ENCODE measurements at places on chromosomes 1 and 21.

- DNase-seq, result no peak
Measured at GRCh38 chr21:33552093-33552998, 9.5 kb downstream of the SON start.

DNA sequence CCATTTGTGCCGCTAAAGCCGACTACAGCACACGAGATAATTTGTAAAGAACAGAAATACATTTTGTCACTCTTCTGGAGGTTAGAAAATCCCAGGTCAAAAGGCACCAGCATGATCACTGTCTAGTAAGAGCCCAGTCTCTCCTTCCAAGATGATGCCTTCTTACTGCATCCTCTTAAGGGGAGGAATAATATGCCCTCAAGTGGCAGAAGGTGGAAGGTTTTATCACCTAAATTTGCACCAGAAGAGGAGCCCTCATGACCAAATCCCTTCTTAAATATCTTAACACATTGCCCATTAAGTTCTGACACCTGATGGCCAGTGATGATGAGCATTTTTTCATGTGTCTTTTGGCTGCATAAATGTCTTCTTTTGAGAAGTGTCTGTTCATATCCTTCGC lies 326.7 kb upstream of the RGS18 start:
- no peak for DNase-seq

DNA sequence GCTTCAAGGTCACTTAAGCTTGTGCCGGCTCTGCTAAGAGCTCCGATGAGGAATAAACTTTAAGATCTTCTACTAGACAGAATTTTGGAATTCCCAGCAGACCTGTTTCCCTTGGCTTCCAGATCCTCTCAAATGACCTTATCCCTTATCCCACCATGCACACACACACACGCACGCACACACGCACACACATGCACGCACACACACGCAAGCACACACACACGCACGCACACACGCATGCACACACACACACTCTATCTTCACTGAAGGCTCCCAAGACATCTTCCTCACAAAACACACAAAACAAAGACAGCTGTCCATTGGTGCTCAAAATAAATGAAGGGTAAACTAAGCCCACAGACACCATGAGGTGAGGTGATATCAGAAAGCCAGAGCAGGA lies 659.9 kb downstream of the KIF26B start:
- DNase-seq, result no peak

GRCh38 chr1:155174324-155175280 lies 953 bp downstream of the TRIM46 start:
- DNase-seq, result peak; percentile 43

GRCh38 chr1:13769212-13769611 lies 69.2 kb downstream of the PRDM2 start:
- no peak for DNase-seq

- DNase-seq, result no peak
Measured at GRCh38 chr21:17784604-17785402, 34.4 kb downstream of the C21orf91 start.

- DNase-seq, result no peak
Measured at GRCh38 chr1:190067592-190067991, 410.1 kb downstream of the BRINP3 start.

DNA sequence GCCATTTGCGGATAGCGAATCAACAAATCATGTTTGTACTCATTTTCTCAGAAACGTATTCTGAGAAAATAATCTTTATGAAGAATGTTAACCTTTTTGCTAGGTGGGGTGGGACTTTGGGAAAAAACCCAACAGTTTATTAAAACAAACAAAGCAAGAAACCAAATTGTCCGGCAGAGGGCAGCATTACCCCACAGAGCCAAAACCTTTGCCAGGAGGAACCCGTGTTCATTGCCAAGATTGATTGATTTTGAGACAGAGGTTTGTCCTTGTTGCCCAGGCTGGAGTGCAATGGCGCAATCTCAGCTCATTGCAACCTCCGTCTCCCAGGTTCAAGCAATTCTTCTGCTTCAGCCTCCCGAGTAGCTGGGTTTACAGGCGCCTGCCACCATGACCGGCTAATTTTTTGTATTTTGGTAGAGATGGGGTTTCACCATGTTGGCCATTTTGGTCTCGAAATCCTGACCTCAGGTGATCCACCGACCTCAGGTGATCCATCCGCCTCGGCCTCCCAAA lies 70.8 kb upstream of the RHOU start:
- peak; percentile 54 for DNase-seq

GRCh38 chr1:2272686-2273400 lies 44.7 kb downstream of the SKI start:
- DNase-seq, result no peak

- DNase-seq, result peak; percentile 48
Measured at GRCh38 chr1:26529655-26530409, at the start of gene RPS6KA1. TSS of gene RPS6KA1 (plus strand) at chr1:26529761. CDS start at chr1:26529921, 160 bp downstream.

DNA sequence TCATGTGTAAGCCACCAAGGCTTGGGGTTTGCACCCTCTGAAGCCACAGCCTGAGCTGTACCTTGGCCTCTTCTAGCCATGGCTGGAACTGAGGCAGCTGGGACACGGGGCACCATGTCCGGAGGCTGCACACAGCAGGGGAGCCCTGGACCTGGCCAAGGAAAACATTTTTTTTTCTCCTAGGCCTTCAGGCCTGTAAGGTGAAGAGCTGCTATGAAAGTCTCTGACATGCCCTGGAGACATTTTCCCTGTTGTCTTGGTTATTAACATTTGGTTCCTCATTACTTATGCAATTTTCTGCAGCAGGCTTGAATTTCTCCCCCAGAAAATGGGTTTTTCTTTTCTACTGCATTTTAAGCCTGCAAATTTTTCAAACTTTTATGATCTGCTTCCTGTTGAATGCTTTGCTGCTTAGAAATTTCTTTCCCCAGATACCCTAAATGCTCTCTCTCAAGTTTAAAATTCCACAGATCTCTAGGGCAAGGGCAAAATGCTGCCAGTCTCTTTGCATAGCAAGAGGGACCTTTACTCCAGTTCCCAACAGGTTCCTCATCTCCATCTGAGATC lies 295.8 kb downstream of the LTN1 start:
- DNase-seq, result no peak

DNA sequence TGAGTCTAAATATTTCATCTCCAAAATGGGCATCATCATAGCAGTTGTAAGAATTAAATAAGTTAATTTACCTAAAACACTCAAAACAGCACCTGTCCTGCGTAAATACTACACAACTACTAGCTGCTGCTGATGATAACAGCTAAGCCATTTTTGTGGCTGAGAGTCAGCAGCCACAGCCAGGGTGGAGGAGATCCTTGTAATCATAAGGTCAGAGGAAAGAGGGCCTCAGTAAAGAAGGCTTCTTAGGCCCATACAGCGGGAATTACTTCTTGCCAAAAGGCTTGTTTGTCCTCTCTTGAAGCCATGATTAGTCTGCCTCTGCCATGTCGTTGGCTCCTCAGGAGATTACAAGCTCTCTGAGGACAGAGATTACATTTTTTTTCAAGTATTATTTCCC lies 245.0 kb downstream of the FGGY start:
- DNase-seq, result no peak

GRCh38 chr1:197066719-197067456 lies at the start of gene F13B:
TSS of gene F13B (minus strand) at chr1:197067260. CDS start at chr1:197067223, 37 bp downstream.
- no peak for DNase-seq

DNA sequence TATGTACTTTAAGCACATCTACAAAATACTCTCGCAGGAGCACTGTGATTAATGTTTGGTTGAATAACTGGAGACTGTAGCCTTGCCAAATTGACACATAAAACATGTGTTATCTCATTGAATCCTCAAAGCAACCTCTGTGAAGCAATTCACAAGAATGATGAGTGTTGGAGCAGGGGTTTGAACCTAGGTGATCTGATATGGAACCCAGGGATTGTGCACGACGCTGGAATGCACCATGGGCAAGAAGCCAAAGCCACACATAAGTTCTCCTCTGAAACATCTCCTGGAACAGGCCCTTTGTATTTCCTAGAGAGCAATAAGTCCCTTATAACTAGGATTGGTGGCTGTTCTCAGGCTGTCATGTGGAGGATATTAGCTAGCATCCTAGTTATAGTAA lies 124.6 kb upstream of the IVNS1ABP start:
- DNase-seq, result no peak

GRCh38 chr1:244325056-244325758 lies 126.5 kb downstream of the ADSS2 start:
- peak; percentile 12 for DNase-seq

GRCh38 chr1:173024543-173024942 lies 26.2 kb downstream of the TNFSF18 start:
- DNase-seq, result no peak

- DNase-seq, result no peak
Measured at GRCh38 chr1:64980745-64981600, 14.6 kb upstream of the JAK1 start.

DNA sequence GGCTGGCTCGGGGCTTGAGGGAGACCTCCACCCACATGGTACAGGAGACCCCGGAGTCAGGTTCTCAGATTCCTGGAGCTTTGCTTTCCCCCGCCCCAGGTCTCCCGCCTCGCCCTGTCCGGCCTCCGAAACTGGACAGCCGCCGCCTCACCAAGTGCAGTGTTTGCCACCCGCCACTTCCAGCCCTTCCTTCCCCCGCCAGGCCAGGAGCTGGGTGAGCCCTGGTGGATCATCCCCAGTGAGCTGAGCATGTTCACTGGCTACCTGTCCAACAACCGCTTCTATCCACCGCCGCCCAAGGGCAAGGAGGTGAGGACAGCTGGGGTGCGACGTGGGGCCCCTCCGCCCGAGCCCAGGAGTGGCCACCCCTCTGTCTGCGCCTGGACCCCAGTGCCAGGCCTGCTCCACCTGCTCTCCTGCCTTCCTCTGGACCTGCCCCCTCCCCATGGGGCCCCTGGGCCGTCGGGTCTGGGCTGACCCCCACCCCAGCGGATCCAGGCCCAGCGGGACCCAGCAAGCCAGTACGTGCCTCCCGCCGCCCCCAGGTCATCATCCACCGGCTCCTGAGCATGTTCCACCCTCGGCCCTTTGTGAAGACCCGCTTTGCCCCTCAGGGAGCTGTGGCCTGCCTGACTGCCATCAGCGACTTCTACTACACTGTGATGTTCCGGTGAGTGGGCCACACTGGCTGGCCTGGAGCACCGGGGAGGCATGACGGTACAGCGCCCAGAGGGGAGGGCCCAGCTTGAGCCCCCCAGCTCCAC lies 8.7 kb downstream of the SELENON start:
- DNase-seq, result no peak

DNA sequence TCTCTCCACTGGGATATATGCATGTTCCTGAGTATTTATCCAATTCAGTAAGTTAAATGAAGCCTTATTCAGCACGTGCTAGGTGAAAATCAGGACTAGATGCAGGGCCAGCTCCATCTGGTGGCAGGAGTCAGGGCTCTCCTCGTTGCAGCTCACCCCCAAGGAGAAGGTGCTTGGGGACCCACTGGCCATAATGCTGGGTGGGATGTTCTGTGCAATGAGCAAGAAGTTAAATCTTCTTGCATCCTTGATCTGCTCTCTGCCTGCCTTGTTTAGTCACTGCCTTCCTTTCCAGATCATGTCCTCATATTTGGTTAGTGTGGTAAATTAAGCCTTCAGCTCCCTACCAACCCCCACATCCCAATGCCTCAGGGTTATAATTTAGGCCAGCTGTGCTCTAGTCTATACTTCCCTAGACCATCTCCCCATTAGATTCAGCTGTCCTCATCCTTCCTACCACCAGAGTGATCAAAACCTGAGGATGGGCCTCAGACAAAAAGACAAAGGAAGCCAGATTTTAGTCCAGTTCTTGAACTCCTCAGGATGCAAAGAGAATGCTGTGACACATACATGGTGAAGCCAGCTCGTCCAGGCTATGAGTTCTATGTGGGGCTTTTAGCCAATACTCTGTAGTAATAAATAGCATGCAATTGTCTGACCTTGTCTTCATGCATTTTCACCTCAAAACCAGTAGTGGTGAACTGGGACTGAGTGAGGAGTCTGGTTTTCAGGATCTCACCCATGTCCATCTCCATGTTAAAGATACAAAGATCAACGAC lies 55.9 kb downstream of the SEC16B start:
- no peak for DNase-seq

GRCh38 chr1:221740993-221741702 lies 741 bp downstream of the DUSP10 start:
- no peak for DNase-seq

DNA sequence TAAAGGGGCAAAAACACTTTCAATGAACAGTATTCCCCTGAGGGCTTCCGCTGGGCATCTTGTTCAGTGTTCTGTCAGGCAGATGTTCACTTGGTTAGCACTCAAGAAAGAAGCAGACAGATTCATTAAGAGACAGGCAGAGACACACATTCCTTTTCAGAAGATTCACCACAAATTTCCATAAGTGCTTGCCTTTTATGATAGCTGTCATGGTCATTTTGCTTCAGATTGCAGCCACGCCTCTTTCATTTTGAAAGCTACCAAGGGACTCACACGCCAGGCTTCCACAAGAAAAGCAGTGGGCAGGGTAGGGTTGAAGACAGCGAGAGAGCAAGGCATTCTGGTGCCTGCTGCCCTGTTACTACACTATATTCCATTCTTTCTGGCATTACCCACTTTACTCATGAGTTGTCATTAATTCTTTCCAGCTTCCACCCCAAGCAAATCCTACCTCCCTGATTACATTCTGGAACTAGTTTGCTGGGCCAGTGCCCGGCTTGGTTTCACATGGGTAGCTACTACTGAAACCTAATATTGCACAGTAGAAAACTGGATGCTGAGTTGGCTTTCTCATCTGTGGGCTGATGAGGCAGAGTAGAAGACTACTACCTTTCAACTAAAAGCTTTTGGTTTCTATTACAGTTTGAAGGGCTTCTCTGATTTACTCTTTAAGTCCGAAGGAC lies 91.2 kb upstream of the COL24A1 start:
- no peak for DNase-seq

- no peak for DNase-seq
Measured at GRCh38 chr1:245131026-245131393, 23.8 kb upstream of the KIF26B start.
